ENCODE measurements at places on chromosomes 12 and 14.
A peak's percentile ranks its signal among the peaks of the same experiment; 100 is the strongest.

GRCh38 chr12:5864301-5864700 lies 80.8 kb downstream of the ANO2 start:
- no peak for DNase-seq

DNA sequence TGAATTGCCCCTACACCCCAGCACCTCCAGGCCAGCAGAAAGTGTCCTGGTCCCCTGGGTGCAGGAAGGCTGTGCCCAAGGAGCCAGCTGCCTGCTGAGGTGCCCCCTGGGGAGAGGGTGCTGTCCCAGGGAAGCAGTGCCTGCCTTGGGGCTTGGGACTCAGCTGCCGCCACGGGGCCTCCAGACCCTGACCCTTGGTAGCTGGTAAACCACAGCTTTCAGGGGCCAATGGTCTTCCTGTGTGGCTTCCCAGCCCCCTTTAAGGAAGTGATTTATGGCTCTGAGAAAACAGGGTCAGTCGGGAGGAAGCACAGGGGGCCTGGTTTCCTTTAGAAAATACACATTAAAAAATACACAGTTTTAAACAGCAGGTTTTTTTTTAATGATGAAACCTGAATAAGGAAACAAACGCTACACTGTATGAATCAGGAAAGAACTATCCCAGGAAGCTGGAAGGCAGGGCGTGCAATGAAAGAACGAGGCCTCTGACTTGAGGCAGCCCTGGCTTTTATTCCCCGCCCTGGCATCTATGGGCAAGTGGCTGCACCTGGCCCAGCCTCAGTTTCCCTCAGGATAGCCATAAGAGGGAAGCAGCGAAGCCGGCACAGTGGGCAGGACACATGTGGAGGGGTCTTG lies 40.6 kb upstream of the EML1 start:
- DNase-seq: no peak

GRCh38 chr14:61866932-61867920 lies 105.0 kb downstream of the SNAPC1 start:
- DNase-seq: no peak

DNA sequence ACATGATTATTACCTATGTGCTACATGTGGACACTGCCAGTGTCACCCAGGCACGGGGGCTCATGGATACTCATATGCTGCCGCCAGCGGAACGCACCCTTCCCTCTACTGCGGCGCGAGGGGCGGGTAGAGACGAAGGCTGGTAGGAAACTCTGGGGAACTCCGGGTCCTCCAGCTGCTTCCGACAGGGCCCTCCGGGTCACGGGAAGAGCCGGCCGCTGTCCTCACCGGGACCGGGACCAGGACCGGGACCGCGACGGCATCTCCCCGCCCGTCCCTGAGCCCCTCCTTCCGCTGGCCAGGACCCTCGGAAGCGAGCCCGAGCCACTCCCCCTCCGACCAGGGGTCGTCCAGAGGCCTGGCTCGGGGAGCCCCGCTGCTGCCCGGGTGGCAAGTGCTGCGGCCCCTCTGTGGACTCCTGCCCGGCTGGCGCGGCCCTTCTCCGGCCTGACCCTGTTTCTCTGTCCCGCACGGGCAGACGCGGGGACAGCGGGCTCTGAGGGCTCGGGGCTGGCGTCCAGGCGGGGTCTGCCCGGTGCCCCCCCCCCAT lies 209.6 kb downstream of the ADGRD1 start:
- DNase-seq: no peak

- DNase-seq: no peak
Observed at GRCh38 chr12:64332938-64333337, 57.6 kb downstream of the C12orf56 start.

DNA sequence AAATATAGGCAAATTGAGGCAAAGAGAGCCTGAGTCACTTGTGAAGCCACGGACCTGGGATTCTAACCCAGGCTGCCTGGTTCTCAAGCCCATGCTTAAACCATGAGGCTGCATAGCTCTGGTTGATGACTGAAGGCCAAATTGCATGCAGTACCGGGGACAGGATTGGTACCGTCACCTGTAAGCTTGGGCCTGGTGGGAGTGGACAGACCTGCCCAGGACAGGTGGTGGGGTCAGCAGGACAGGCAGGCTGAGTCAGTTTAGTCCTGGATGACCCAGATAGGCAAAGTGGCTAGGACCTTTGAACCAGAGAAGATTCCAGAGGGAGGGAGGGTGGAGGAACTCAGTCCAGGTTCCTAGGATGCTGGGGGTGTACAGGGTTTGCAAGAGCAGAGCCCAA lies 25.8 kb downstream of the RIN3 start:
- DNase-seq: no peak

DNA sequence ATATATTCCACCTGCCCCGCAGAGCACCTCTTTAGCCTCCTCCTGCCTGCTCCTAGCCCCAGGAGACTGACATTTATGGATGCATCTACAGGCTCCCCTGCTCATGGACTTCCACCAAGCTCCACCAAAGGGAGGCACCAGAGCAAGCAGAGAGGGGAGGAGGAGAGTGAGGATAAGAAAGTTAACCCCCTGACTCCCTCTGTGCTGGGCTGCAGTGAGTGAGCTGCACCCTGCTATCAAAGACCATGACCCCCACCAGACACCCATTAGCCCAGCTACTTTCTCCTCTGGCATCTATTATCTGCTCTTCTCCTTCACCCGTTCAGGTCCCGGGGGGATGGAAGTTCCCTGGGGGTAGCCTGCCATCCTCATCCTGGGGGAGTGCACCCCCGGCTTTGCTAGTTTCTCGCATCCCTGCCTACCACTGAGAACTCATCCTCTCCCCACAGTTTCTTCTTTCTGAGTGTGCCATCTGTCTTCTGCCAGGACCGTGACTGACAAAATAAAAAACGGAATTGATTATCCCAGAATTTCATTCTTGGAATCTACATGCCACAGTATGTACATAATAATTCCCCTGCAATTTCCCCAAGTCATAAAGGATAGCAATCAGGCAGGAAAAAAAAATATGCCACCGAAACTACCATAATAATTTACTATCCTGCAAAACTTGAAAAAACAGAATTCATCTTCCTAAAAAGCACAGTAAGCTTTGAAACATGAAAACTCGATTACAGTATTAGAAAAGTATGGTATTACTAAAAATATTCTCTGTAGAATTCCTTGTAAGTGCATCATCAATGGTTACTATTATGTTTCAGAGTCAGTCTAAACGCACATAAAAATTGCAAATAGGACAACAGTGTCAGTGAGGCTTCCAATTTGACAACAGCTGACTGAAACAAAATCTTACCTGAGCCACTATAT lies 45.2 kb downstream of the FOXN3 start:
- DNase-seq: no peak

DNA sequence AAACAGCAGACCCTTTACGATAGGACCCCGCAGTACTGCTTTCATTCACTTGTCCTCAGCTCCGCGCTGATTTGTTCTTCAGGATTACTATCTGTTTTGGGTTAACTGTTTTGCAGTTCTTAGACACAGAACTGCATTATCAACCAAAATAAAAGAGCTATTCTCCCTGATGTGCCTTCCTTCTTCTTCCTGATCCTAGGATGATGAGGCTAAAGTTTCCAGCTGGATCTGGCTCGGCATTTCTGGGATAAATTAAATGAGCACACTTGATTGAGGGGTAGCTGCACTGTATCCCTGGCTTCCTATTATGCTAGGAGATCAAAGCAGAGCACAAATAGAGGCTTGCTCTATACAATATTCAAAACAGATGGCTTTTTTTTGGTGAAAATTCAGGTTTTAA lies 165.7 kb downstream of the FBXL14 start:
- no peak for DNase-seq

GRCh38 chr12:66066137-66066928 lies 64.2 kb downstream of the LLPH start:
- DNase-seq: peak; percentile 45

DNA sequence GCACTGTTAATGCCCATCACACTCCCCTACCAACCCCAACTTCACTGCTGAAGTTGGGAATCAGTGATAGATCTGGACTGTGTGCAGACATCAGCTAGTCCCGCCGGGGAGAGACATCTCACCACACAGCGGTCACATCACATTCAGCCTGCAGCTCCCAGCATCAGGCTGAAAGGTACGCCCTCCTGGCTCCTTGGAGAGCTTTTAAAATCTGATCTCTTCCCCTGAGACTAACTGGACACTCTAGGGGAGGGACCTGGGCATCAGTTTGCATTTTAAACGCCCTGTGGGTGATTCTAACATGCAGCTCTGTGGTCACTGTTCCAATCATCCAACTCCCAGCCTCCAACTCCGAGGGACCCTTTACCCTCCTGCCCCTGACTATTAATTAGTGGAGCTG lies 58.4 kb downstream of the CCDC85C start:
- no peak for DNase-seq

- no peak for DNase-seq
Observed at GRCh38 chr14:24283796-24284460, 12.5 kb upstream of the RABGGTA start.

GRCh38 chr14:80624581-80624980 lies 317.0 kb downstream of the CEP128 start:
- no peak for DNase-seq

- DNase-seq: no peak
Observed at GRCh38 chr14:52792097-52792415, 649 bp upstream of the GNPNAT1 start.

DNA sequence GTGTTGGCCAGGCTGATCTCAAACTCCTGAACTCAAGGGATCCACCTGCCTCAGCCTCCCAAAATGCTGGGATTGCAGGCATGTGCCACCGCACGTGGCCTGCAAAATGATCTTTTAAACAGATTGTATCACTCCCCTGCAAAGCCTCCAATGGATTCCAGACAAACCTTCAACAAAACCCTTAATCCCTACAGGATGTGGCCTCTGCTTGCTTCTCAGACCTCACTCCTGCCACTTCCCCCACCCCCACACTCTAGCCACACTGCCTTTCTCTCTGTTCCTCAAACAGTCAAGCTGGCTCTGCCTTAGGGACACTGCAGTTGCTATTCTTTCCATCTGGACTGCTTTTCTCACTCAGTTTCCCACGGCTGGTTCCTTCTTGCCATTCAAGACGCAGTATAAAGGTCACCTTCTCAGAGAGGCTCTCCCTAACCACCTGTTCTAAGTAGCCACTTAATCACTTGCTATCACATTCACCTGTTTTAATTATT lies 47.3 kb upstream of the TMED10 start:
- no peak for DNase-seq

GRCh38 chr14:73100334-73100733 lies 36.0 kb upstream of the PSEN1 start:
- no peak for DNase-seq

DNA sequence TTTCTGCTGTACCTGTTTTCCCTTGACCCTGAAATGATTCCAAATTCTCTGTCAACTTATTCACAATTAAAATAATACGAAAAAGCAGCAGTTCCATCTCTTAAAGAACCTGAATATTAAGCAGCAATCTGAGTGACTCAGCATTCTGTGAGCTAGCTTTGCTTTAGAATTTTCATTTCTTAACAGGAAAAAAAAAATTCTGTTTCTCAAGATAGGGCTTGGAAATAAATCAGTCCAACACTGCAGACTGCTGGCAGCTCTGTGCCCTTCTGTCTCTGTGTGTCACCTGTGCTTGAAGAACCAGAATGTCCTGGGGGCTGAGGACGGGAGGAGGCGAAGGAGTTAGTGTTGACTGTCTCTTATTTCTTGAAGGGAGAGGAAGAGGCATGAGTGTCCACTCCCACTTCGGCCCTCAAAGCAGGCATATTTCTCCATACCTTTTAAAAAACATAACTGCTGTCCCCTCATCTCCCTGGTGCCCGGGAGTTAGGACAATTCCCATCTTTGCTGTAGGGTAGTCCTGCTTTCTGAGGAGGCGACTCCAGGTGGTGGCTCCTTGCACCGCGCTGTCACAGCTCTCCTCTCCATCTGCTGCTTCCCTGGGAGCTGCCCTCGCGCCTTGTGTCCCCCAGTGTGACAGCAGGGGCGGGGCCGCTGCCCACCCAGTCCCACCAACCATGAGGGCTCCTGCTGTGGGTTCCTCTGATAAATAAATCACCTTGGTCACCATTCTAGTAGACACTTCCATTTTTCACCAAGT lies 203.1 kb downstream of the CALM1 start:
- DNase-seq: no peak

DNA sequence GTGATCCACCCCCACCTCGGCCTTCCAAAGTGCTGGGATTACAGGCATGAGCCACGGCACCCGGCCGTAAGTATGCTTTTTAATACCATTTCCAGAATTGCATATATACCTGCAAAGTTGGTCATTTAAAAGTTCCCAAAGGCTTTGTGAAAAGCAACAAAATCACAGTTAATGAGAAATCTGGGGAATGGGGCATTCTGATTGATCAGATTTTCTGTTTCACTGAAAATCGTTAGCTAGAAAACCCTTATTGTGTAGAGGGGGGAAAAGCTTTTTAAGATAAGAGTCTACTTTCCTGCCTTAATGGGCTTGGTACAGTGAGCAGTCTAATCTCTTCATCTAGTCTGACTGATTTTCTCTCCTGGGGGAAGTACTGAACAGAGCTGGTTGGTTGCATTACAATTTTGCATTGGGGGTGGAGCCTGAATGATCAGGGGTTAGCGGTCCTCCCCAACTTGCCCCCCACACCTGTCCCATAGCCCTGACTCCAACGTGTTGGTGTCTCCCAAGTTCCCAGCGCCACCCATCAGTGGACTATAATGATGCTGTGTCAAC lies 23.8 kb downstream of the IL31 start:
- DNase-seq: no peak

DNA sequence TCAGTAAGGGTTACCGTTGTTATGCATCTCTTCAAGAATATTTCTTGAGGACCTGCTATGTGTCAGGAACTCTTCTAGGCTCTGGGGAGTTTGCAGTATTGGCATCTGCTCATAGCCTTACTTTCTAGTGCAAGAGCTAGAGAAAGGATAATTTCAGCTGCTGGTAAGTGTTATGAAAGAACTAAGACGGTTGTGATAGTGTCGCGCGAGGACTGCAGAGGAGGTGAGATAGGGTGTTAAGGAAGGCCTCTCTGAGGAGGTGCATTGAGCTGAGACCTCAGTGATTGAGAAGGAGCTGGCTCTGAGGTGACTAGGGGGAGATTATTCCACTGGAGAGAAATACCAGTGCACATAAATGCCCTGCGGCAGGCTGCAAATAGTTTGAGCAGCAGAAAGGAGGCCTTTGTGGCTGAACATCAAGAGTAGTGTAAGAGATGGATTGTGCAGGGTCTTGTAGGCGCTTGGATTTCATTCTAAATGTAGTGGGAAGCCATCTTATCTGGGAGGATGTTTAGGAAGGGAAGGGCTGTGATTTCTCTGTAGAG lies 824 bp downstream of the DDX55 start:
- DNase-seq: no peak
